ENCODE measurements at places on chromosomes 7 and 10.
A peak's percentile ranks its signal among the peaks of the same experiment; 100 is the strongest.

GRCh38 chr7:90896458-90896857 lies 300.3 kb downstream of the CDK14 start:
- DNase-seq = no peak

GRCh38 chr10:1824928-1825327 lies 87.6 kb upstream of the ADARB2 start:
- no peak for DNase-seq

DNA sequence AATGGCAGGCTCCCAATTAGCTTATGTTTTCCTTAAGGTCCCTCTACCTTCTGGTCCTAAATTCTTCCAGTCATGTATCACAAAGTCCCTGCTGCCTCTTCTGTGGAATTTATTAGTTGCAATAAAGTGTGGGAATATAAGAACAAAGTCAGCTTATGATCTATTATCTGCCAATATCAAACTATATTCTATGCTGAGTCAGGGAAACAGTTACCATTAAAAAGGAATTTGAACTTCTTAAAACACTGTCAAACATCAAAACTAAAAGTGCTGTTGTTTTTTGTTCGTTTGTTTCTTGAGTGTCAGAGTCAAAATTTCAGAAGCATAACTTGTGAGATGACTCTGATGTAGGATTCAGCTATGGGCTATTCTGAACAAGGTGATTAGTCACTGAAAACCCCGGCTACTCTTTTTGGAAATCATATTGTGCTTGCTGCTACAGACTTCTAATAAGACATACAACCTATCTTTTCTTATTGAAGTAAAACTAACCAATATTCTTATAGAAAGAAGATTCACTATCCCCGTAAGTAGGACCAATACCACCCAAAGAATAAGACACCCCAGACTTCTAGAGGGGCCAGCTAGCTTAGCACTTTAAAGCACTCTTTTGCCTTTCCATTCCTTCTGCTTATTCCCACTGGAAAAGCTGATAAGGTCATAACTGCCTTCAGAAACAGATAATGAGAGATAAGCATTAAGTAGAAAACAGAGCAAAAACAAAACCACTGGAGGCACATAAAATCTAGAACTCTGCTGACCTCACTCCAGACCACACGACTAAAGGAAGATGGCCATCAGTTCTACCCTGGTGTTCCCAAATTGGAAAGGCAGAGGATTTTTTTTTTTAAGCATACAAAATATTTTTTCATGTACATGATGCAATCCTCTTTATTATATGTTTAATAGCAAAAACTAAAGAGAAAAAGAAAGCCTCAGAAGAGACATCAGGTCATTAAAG lies 370.6 kb downstream of the PARD3 start:
- no peak for DNase-seq

- no peak for DNase-seq
These were observed 141.3 kb downstream of the PAXIP1 start for GRCh38 chr7:154861589-154861988.

- no peak for DNase-seq
These were observed 5.8 kb downstream of the TSPAN15 start for GRCh38 chr10:69456880-69457693.

DNA sequence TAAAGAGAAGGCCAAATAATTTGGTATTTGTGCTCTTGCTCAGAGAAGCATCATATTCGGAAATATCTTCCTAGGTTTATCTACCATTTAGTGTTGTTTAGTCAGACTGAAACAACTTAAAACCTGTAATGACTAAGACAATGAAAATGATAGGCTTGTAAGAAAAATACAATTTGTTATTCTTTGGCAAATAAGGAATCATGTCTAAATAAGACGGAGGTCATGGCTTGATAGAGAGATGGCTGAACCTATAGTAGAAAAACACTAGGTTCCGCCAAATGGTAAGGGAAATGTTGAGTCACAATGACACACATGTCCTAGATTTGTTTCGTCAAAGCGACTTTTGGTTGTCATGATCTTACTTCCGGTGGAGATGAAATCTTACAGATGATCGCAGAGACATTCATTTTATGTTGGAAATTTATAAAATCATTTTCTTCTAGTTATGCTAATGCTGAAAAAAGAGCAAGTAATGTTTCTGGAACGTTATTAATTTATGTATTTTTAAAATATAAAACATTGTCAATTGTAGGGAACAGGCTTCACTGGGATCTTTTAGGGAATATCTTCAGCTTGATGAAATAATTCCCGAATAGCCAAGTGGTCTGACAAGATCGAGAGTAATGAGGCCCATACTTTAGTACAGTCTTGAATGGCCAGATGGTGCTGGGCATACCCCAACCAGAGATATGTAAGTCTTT lies 1.0 kb downstream of the SRGN start:
- no peak for DNase-seq

GRCh38 chr10:62817766-62818425 lies 1.7 kb upstream of the EGR2 start:
- DNase-seq = peak; percentile 68

- DNase-seq = no peak
These were observed 74.6 kb downstream of the FAM13C start for GRCh38 chr10:59287587-59288255.

DNA sequence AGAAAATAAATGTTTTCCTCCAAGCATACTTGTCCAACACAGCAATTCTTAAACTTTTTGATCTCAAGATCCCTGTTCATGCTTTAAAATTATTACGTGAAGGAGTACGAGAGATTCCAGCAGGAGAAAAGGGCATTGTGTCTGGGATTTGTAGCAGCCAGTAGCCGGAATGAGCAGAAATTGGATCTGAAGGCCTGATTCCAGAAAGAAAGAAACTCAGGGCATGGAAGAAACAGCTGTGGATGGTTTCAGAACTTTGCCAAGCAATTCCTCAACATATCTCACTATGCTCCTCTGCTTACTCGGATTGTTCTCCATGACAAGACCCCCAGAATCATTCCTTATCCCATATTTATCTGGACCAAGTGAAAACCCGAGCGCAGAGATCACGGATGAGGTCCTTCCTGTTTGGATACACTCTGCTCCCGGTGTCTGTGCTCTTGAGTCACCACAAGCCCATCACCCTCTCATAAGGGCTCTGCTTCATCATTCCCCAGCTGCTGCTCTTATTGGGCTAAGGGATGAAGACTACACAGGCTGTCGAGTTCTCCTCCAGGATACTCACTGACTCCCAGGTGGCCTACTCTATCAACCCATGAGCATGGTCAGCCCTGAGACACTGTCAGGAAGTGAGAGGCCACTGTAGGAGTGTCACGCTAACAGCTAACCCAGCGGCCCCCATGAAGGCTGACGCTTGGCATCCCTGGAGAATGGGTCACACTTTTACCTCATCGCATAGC lies 121.0 kb upstream of the LANCL2 start:
- DNase-seq = no peak

DNA sequence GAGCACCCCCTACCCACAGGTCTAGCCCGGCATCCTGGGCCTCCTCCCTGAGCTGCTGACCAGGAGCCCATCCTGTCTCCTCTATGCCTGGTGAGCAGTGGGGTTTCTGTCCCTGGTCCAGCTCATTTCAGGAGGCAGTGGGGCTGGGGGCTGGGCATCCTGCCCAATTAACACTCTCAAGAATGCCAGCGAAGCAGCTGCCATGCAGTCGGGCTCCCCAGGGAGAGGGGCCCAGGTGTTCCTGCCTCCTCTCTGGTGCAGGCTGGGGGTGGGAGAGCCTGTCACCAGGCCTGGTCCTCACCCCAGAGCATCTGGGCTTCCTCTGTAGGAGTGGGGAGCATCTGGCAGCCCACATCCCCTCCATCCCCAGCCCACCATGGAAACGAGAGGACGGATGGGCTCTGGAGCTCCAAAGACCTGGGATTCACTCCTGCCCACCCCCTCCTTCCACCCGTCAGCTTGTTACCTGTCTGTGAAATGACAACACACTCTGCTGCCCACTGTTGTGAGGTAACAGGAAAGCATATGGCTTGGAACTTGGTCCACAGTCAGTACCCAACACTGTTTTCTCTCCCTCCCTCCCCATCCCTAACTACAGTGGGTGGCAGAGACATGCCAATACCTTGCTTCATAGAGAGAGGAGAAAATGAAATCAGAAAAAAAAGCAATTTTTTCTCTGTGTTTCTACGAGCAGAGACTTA lies 69.1 kb downstream of the SLIT1 start:
- DNase-seq = no peak

DNA sequence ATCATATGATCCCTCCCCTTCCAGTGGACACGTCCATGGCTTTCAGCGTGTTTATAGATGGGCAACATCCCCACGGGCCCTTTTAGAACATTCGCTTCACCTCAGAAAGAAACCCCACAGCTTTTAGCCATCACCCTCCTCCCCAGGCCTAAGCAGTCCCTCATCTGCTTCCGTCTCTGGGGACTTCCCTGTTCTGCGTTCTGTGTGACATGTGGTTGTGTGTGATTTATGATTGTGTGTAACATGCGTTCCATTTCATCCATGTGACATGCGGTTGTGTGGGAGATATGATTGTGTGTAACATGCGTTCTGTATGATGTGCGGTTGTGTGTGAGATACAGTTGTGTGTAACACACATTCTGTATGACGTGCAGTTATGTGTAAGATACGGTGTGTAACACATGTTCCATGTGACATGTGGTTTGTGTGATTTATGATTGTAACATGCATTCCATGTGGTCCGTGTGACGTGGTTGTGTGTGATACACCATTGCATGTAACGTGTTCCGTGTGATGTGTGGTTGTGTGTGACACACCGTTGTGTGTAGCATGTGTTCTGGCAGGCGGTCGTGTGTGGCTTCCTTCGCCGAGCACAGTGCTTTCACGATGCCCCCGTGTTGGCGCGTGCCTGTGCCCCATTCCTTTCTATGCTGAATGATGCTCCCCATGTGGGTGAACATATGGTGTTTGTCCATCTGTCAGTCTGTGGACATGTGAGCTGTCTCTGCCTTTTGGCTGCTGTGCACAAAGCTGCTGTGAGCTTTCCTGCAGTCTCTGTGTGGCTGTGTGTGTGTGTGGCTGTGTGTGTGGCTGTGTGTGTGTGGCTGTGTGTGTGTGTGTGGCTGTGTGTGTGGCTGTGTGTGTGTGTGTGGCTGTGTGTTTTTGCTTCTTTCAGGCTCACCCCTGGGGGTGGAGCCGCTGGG lies 26.2 kb downstream of the PWWP2B start:
- DNase-seq = no peak

DNA sequence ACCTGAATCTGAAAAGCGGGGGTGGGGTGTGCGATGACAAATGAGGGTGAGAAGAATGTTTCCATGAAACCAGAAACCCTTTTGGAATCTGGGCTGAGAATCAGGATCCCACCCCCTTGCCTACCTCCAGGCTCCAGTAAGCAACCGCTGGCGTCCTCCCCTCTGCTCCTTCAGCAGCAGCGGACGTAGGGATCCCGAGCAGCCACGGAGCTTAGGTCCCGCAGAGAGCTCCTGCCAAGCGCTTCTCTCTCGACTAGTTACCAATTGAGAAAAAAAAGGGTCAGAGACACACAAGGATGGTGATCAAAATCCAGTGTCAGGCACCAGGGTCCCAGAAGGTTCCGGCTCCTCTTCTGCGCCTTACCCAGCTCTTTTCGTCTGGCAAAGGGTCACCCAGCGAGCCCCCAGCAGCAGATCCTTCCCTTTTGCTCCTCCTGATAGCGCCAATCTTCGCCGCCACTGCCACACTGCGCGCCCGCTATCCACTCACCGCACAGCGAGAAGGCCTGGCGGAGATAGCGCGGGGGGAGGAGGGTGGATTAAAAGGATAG lies 733.5 kb downstream of the ZWINT start:
- no peak for DNase-seq

DNA sequence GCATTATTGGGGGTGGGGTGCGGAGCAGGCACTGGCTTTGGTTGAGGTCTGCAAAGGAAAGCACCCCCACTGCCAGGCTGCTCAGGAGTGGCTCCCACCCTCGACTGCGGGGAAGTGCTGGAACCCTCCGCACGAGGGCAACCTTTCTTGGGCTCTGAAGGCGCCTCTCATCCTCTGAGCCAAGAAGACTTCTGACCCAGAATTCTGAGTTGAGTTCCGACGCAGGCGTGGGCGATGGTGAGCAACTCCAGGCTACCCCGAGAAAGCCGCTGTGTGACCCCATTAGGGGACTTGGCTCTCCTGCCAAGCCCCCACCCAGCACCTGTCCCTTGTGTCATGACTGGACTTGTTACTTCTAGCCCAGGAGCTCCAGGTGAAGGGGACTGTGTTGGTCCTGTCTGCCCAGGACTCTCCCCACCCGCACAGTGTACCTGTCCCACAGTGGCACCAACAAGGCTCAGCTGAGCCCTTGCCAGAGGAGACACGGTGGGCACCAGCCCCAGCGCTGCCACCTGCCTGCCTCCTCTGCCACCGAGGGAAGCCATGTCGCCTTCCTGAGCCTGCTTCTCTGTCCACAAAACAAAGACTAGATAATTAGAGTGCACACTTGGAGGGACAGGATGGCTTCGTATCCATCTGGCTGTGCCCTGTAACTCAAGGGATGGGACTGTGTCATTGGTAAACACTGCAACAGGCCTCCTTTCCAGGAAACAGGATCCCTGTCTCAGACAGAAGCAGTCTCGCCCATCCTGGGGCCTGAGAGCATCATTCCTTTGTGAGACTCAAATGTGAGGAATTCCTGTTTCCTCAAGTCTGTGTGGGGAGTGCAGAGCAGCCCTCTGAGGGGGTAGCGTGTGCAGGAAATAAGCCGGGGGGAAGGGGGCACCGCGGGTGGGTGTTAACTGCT lies 128.8 kb downstream of the LHPP start:
- DNase-seq = no peak

GRCh38 chr10:34219753-34220548 lies 595.1 kb downstream of the PARD3 start:
- no peak for DNase-seq

DNA sequence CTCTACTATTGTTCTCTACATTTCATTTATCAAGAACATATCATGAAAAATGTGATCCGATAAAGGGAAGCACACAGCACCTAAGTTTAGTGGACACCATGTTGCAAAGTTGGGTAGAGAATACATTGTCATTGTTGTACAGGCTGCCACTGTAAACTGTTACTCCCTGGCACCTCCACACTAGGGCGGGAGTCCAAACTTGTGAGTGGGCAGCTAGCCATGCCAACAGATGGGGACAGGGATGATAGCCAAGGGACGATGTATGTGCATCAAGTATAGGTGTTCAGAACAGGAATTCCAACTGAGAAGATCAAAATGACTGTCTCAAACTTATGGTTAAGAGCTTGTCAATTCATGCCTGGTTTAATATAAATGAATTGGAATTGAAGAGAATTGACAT lies 31.1 kb upstream of the COMMD3 start:
- DNase-seq = no peak

- no peak for DNase-seq
These were observed 3.0 kb downstream of the DDIT4 start for GRCh38 chr10:72276421-72277339.

DNA sequence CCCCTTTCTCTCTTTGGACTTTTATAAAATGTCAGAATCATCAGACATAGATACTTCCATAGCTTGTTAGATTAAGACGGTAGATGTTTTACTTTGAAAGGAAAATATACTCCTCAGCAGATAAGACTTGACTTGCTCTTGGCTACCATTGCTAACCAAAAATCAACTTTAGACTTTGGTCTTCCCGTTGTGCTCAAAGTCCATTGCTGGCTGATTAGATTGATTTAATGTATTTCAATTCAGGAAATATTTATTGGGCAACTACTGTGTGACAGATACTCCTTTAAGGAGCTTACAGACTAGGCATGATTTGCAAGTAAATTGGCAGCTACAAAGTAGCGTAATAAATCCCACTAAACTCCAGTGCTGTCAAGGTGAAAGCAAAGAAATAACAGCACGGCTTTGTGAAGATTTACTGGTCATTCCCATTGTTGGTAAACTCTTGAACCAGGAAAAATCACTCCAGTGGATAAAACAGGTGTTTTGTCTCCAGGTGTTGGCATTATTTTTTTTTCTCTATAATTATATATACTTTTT lies 95.7 kb upstream of the ARMC3 start:
- no peak for DNase-seq

All from CD8-positive, alpha-beta memory T cell (primary cell).